ENCODE measurements at places on chromosomes 1 and 21.

DNA sequence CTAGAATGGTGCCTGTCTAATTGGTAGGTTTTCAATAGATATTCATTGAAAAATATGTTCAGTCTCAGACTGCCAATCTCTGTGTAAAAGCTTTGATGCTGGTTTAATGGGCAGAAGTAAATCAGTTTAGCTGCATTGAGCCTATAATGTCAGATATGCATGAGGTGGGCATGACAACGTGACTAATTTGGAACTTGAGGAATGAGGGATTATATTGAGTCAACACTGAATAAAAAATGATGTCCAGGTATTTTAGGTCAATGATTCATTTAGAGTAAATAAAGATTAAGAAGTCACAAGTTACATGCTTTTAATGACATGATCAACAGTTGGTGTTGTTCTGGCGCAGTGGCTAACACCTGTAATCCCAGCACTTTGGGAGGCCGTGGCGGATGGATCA, 3.0 kb downstream of the WDR3 start:
- no peak for DNase-seq

DNA sequence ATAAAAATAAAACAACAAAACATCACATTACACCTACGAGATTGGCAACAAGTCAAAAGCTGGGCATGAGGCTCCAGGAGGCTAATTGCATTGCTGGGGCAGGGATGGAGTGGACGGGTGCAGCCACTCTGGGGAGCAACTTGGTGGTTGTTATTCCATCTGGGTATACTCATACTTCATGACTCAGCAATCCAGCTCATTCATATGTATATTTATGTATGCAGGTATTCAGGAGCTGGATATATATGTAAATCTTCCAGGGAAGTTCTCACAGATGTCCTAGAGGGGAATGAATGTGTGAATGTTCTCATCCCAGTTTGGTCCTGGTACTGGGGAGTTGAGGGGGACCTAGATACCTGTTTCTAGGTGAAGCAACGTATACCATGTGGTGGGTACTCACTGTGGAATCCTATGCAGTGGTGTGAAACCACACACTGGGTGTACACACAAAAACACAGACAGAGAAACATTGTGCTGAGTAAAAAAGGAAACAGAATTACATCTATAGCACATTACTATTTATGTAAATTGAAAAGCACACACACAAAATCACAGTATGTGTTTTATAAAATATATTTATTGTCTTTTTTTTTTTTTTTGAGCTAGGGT, 79.7 kb upstream of the RAB4A start:
- DNase-seq: no peak

DNA sequence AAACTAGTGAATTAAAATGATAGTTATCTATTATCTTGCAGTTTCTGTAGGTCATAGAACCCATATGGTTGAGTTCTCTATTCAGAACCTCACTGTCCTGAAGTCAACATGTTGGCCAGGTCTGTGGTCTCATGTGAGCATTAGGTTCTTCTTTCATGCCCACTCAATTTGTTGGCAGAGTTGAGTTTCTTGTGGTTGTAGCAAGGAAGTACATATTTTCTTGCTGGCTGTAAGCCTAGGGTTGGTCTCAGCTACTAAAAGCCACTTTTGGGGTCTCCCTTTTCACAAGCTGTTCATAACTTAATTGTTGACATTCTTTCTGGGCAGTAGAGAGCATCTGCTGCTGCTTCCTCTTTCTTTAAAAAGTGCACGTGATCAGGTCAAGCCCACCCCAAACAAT, 1165.1 kb upstream of the NCAM2 start:
- DNase-seq: no peak

DNA sequence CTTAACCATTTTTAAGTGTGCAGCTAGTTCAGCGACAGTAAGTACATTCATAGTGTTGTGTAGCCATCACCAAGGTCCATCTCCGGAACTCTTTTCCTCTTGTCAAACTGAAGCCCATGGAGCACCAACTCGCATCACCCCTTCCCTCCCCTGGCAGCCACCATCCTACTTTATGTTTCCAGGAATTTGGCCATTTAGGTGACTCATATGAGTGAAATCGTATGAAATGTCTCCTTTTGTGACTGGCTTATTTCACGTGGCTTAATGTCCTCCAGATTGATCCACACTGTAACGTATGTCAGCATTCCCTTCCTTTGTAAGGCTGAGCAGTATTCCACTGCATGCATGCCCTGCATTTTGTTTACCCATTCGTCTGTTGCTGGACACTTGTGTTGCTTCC, 2.5 kb downstream of the COL6A2 start:
- no peak for DNase-seq

DNA sequence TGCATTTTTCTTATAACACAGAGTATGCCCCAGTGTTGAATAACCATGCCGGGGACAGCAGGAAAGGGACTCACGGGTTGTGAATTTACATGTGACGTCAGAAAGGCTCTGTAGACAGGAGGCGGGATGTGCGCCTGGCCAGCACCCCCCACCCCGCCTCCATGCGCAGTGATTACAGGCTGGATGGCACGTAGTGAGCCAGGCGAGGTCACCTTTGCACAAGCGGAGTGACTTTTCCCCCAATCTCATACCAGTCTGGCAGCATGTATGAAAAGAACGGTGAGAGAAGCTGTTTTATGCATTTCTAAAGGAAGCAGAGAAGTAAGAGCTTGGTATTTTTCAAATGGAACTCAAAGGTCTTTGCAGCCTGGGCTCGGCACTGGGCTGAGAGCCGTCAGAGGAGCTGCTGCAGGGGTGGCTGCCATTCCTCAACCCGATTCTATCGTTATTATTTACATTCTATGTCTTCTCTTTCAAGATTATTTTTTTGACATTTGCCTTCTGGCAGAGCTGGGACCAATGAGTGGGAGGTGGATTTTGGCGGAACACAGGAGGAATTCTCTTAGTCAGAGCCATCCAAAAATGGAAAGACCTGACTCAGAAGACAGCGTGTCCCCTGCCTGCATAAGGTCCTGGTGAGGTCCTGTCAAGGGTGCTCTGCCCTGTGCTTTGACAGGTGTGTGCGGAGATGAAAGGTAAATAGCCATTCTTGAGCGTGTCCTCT, 115.6 kb upstream of the SLC45A1 start:
- DNase-seq: no peak

DNA sequence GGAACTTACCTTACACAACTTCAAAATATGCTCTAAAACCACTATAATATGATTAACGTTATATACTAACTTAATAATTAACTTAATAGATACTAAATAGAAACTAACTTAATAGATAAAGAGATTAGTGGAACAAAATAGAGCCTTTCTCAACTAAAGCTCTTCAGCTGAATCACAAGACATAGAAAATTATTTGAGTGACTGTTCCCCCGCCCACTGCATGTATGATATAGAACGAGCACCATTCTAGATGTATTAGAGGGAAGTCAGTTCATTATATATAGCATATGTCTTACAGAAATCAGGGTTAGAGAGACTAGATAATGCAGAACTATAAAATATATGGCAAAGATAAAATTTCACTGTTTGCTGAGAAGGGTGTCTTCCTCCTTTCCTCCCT, 16.3 kb downstream of the LYPLAL1 start:
- no peak for DNase-seq

DNA sequence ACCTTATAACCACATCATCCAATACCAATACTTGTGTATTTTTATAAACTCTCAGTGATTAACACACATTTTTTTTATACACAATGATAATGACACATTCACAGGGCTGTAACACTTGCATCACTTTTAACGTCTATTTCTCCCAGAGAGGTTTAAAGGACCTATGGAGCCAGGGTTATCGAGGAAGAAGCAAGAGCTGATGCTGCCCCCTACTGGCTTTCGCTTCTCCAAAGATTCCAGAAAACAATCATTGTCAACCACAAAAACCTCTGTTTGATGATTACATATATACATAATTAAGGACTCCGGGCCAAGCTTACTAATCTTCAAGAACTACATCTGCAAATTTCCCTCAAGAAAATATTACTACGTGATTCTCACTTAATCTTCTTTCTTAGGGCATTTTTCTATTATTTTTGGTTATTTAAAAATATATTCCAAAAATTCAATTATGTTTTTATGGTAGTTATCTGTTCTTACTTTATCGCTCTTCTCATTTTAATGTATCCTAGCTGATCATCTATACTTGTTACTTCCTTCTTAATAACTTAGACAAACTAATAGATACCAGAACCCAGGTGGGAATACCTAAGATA, 214.5 kb downstream of the VAV3 start:
- DNase-seq: peak; percentile 43

DNA sequence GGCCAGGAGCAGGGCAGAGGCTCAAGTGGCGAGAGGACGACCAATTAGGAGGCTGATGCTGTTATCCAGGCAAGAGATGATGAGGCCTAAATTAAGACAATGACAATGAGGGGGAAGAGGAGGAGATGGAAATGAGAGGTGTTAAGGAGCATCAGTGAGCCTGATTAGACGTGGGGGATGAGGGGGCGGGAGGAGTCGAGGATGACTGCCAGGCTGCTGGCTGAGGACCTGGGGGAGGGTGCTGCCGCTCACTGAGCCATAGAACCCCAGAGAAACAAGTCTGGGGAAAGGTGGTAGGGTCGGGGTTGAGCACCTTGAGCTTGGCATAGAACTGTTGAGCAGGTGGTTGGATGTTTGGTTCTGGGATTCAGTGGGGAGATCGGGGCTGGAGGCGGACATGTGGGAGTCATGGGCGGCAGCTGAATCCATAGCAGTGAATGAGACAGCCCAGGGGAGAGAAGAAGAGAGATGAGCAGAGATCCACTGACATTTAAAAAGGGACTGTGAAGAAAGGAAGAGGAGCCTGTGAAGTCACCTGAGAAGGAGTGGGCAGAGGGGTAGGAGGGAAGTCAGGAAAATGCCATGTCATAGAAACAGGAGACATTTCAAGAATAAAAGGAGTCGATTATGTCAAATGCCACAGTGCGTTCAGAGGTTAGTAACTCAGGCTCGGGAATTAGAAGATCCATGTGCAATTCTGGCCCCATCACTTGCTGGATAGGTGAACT, 28.5 kb downstream of the DLGAP3 start:
- DNase-seq: no peak

- DNase-seq: no peak
Observed at GRCh38 chr1:22877112-22877915, 95.4 kb downstream of the LACTBL1 start.

DNA sequence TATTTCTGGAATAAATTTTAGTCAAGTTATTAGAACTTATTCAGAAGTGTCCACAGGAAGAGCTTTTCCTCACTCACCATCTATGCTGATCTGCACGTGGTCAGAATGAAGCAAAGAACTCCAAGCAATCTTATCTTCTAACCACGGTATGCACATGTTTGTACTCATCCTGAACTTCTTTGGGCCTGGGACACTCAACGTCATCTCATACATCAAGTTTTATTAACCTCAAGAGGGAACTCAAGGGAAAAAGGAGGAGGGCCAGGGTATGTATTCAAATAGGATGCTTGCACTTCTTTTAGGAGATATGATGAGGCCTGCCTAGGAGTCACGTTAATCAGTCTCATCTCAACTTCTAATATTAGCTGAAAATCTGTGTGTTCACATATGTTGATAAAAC, 142.5 kb downstream of the C1orf94 start:
- DNase-seq: no peak

GRCh38 chr1:184905601-184906322, 68.5 kb downstream of the NIBAN1 start:
- DNase-seq: no peak

DNA sequence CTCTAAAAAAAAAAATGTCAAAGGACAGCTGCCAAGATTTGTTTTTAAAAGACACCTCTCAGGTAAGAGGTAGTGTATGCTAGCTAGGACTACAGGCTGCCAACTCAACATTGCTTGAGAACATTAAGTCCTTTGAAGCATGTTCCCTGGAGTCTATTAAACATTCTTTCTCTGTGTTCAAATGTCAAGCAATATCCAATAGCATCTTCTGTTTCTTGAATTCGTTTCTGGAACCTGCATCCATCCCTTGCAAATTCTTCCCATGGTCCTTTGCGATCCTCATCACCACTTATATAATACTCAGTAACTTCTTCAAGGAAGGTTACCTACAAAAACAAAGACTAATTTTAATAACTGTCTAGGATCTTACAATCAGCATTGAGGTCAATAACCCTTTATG, 5.6 kb downstream of the PPP1R15B start:
- DNase-seq: no peak

DNA sequence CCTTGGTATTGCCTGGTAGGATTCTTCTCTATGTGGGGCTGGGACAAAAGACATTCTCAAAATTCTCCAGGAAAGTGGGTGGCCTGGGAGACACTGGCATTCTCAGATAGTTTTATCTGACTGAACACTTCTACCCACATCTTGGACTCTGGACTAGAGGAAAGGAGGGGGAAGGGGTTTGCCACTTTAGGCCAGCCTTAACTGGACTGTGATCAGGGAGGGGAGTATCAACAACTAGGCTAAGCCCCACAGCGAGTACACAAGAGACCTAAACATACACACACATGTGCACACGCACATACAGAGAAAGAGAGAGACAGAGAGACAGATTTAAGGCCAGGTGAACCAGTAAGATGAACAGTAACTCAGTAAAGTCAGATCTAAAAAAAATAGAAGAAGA, 1.2 kb upstream of the SEMA6C start:
- DNase-seq: no peak

GRCh38 chr1:228151180-228151925, 1.6 kb downstream of the GJC2 start:
- peak; percentile 39 for DNase-seq

DNA sequence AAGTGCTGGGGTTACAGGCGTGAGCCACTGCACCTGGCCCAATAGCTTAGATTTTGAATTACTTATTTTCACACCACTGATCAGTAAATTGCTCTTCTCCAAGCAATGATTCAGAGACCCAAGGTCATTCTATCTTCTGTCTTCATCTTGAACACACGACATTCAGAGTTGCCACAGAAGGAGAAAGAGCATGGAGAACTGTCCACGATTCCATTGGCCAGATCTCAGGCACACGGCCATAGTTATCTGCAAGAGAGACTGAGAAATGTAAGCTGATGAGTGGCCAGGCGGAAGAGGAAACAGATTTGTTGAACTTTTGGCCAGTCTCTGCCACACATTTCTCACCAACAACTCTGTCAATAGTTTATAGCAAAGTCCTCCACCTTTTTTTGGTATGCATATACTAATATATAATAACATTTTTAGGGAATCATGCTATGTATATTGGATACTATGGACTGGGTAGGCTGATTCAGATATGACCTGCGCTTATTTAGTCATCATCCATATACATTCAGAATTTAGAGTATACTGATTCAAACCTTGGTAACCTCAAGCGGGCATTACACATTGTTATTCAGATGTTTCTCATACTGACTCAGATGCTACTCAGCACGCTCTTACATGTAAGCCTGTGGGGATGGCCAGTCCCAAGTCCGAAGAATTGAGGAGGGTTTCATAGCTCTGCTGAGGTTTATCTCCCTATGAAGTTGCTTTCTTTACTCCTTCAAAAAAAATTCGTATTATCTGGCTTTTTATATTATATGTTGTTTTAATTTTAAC, 25.5 kb upstream of the CAP1 start:
- no peak for DNase-seq

GRCh38 chr1:97461782-97462181, 459.1 kb downstream of the DPYD start:
- no peak for DNase-seq

GRCh38 chr1:69982992-69983391, 222.4 kb downstream of the LRRC40 start:
- DNase-seq: no peak
